NCI-H748 treated with DMSO at 0.1 percent for 48 hours (cell line): ENCODE measurements at places on chromosomes 12 and 14.

GRCh38 chr12:34290381-34290995 lies 268.2 kb downstream of the ALG10 start:
- DNase-seq: no peak

DNA sequence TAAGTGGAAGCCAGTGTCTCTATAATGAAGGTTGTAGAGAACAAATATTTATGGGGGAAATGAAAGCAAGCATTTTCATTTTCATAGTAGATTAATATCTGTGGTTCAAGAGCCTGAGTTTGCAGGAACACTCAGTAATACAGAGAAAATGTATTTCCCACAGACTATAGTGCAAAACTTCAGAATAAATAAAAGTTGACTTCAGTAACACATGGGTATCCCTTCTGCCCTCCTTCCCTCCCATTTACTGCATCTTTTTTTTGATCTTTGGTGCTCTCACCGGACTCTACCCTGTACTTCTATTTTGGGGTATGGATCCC lies 75.3 kb upstream of the AMN1 start:
- DNase-seq: no peak

GRCh38 chr14:90583916-90584605 lies 187.2 kb downstream of the CALM1 start:
- no peak for DNase-seq

- DNase-seq: no peak
Measured at GRCh38 chr12:80700327-80700726, 7.1 kb upstream of the MYF6 start.

GRCh38 chr12:117125272-117125613 lies 26.0 kb upstream of the TESC start:
- no peak for DNase-seq

GRCh38 chr12:19223695-19224094 lies 94.2 kb downstream of the PLEKHA5 start:
- DNase-seq: no peak

DNA sequence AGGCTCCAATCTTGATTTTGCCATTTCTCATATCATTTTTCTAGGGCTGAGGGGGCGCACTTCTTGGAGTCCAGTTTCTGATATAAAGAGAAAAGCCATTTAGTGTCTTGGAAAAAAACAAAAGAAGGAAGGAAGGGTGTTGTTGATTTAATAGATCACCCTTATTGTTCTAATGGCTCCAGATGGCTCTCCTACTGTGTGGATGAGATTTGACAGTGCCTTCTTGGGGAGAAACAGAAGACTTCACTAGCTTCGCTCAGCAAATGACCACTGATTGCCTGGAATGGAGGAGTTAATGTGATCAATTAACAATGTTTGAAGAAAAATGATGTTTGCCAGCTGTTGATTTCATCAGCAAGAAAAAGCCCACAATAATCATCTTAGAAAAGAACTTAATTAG lies 216.2 kb downstream of the APAF1 start:
- no peak for DNase-seq

GRCh38 chr12:49121047-49121696 lies 10.0 kb downstream of the TUBA1B start:
- DNase-seq: peak; percentile 28

- peak; percentile 8 for DNase-seq
Measured at GRCh38 chr14:105050551-105050897, 14.7 kb downstream of the GPR132 start.

- no peak for DNase-seq
Measured at GRCh38 chr12:103947871-103948555, 17.7 kb upstream of the TDG start.

DNA sequence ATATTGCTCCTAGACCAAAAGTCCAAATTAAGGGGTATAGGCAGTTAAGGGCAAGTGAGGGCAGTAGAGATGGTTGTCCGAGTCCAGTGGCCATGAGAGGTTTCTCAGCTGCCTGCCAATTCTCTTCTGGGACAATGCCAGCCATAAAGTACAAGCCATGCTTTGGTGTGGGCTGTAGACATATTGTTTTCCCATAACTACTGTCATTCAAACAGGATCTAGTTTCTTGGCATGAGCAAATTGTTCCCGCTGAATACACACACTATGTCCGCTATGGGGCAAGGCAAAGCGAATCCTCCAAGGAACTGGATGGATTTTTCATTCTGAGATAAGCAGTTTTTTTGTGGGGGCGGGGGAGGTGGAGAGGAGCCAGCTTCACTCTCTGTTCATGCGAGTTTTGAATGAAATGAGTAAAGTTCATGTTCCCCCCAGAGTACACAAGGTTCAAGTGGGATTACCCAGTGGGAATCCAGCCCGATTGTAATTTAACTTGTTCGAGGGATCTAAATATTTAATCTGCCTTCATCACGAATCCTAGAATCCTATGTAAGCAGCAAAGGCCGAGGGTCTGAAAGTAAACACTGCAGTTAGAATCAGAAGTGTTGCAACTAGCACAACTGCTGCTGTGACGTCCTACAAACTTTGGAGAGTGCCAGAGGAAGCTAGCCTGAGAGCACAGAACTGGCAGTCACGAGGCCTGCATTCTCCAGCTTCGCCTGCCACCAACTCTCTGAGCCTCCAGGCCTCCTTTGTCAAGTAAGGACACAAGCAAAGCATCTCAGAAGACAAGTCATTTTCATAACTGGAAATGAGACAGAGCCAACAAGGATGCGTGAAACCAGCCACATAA lies 137.0 kb downstream of the CRADD start:
- DNase-seq: no peak

DNA sequence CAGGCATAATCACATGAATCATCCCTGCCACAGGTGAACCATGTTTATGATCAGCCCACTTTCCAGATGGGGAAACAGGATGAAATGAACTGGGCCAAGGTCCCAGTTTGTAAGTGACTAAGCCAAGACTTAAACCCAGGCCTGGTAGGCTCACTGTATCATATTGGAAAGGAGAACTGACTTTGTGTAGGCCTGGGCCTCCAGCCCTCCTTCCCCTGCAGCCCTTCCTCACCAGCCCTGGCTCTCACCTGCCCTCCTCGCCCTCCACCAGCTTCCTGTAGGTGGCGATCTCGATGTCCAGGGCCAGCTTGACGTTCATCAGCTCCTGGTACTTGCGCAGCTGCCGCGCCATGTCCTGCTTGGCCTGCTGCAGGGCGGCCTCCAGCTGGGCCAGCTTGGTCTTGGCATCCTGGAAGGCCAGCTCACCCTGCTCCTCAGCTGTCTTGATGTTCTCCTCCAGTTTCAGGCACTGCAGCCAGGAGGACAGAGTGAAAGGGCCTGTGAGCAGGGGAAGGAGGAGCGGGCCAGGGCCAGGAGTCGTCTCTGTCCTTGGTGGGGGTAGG lies 19.8 kb downstream of the KRT80 start:
- DNase-seq: no peak

- DNase-seq: no peak
Measured at GRCh38 chr12:119096429-119097202, 82.1 kb upstream of the HSPB8 start.

- DNase-seq: no peak
Measured at GRCh38 chr12:4829161-4829792, 80.4 kb upstream of the KCNA1 start.

- DNase-seq: no peak
Measured at GRCh38 chr12:64551676-64552075, 58.6 kb upstream of the RASSF3 start.

DNA sequence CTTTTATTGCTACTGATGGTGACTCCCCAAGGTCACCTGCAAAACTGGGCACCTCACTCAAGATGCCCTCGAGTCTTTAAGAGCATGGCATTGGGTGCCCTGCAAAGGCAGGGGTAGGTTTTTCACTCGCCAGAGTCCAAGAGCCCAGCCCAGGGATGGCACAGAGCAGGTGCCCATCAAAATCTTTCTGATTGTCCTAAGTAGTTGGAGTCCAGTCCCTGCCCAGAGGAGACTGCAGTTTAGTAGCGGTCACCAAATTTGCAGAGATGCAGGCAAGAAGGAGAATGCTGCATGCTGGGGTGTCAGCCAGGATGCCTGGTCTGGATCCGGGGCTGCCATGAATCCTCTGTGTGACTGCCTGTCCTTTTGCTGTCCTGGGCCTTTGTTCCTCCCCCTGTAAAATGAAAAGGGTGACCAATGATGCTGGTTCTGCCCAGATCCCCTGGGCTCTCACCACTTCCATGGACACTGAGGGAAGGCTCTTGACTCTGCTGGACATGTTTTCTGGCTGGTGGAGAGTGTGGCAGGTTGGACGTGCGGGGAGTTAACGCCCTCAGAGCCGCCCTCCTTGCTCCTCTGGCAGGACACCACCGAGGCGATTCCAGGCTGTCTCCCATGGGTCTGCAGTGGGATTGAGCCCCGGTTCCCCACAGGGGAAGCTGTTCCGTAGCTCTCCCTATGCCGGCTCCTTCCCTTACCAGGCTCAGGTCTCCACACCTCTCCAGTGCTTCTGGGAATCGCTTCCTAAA lies 41.3 kb downstream of the DLK1 start:
- no peak for DNase-seq

DNA sequence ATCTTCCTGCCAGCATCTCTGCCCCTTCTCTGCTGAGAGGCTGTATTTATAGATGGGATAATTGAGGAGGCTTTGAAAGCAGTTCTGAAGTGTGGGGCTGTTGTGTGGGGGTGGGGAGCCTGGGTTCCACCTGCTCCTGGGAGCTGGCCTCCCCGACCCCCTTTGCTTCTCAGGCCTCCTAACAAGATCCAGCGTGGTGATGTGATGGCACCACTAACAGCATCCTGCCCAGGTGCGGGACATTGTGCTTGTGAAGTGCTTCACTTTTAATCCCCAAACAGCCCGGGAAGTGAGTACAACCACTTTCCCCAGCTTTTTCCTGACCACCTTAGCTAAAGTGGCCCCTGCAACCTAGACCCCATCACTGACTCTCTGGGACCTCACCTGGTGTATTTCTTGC lies 95.1 kb upstream of the NRXN3 start:
- peak; percentile 61 for DNase-seq

DNA sequence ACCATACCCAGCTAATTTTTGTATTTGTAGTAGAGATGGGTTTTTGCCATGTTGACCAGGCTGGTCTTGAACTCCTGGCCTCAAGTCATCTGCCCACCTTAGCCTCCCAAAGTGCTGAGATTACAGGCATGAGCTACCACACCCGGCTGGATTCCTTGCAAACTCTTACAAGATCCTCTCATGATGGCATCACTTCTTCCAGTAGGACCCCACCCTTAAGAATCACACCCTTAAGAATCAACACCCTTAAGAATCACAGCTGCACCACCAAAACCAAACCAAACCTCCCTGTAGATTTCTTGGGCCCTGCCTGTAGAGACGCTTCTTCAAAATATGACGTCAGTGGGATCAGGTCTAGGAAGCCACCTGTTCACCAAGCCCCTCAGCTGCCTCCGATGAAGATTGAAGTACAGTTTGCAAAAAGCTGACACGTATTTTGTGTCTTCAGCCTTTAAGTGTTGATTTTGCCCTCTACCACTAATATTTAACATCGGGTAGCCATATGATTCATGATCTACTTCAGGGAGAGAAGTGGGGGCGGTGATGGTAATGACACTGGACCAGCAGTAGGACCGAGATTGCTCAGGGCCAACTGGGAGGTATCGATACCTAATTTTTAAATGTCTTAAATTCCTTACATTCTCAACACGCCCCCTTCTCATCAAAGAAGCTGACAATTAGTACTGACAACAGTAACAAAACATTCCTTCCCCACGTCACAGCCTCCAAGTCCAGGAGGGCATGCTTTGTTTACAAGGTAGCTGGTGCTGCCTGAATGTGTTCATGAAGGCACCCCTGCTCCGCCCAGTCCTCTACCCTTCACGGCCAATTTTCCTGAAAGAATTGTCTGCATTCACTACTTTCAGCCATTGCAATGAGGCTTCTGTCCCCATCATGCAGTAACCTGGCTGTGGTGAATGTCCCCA lies 57.2 kb downstream of the ESRRB start:
- no peak for DNase-seq

DNA sequence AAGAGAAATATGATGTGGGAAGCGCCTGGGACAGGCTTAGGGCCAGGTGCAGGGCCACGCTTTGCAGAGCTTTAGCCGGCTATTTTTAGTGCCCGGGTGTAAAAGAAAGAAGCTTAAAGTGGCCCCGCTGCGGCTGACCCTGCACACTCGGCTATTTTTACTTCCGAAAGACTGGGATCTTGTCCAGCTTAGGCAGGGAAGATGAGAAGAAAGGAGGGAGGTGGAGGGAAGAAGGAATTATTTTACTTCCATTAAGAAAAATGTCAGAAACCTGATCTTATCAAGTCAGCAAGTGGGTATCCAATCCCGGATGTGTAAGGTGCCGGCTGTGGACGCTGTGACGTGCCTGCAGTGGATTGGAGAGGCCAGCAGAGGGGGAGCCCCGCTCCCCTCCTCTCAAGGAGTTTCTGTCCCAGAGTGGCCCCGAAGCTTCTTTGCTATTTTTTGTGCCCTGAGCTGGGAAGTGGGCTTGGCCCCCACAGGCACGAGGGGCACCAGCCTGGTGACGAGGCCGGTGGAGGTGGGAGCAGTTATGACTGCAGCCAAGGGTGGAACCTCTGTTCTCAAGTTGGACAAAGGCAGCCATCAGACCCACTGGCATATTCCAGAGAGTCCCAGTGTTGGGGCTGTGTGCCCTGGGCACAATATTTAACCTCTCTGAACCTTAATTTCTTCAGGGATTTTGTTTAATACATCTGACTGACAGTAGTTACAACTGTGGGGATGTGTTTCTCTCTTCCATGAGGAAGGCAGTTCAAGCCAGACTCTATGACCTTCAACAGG lies 97.7 kb downstream of the ESRRB start:
- no peak for DNase-seq

DNA sequence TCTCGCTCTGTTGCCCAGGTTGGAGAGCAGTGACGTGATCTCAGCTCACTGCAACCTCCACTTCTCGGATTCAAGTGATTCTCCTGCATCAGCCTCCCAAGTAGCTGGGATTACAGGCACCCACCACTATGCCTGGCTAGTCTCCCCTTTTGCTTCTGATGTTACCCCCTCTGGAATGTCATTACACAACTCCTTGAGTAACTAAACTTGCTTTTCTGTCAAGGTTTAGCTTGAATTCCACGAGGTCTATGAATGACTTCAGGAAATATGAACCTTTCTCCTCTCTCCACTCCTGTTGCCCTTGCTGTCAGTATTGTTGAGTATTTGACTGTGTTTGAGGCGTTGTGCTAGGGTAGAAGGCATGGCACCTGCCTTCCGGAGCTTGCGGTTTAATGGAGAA lies 16.8 kb upstream of the RTRAF start:
- DNase-seq: no peak

GRCh38 chr12:90250766-90251165 lies 542.1 kb upstream of the ATP2B1 start:
- no peak for DNase-seq

GRCh38 chr12:40515041-40515816 lies 177.0 kb upstream of the CNTN1 start:
- no peak for DNase-seq

DNA sequence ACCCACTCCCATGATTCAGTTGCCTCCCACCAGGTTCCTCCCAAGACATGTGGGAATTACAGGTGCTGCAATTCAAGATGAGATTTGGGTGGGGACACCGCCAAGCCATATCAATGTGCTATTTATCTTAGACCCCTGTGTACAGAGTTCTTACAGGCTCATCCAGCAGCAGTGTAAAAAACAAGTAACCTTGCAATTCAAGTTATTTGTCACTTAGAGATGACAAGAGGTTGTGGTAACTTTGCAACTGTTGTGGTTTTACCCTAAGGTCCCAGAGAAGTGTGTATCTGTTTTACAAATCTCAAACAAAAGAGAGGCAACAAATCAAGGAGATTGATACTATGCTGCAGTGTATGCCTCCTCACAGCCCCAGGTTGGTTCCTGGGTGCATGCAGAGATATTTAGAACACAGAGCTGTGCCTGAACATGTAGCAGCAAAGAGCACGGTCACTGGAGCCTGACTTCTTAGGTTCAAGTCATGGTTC lies 11.5 kb upstream of the HELB start:
- DNase-seq: no peak

- DNase-seq: no peak
Measured at GRCh38 chr14:81018251-81018650, 62.8 kb downstream of the TSHR start.

- no peak for DNase-seq
Measured at GRCh38 chr12:100251917-100252316, 15.0 kb downstream of the DEPDC4 start.
